ENCODE measurements at places on chromosomes 3 and 15.

DNA sequence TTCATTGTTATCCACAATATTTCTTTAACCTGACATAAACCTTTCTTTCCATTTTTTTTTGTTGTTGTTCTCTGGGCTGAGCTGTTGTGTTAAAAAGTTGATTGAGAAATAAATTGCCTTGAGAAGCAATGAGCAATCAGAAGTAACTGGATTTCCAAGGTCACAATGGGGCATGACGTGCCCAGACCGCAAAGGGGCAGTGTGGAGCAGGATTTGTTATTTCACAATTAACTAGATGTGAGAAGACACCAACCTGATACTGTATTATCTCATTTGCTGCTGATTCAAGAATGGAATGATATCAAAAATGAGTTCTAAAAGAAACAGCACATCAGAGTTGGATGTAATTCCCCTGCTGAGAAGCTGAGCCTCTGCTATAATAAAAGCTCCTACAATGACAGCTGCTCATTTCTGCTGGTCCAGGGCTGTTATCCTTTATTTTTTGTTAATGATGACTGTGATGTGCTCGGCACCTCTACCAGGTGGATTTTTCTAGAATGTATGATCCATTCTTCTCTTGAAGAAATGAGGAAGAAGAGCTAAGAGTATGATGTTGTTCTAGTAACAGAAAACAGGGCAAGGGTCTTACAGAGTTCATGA lies 28.1 kb downstream of the CPNE4 start:
- DNase-seq: no peak

- no peak for DNase-seq
These were observed 597 bp upstream of the GBE1 start for GRCh38 chr3:81761904-81762580.

DNA sequence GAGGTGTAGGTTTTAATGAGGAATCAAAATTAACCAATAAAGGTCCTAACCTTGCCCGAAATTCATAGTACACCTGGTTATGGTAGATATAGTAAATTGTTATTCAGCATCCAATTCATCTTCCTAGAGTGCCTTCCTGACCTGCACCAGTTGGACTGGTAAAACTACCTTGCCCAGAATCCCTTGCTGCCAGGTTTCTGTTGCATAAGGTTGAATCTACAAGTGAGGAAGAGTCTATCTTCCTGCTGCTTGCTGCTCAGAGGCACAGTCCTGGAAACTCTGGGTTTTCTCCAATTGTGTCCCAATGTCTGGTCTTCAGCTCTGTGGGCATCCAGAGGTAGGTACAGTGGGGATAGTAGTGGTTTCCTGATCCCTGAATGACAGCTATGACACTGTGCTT lies 17.3 kb downstream of the CCDC54 start:
- no peak for DNase-seq

DNA sequence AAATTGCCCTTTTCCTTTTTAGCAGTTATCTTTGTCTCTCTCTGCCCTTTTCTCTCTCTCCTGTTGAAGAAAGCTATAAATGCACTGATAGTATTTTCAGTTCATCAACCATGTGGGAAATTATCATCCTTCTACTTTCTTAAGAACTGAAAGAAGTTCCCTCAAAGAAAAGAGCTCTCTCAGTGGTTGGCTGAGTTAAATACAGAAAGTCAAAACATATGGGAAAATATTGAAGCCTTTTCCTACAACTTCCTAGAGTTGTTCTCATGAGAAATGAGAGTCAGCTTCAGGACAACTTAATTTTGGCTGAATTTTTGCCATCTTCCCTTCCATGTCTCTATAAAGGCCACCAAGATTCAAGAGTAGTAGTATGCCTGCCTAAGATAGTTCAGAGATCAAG lies 96.7 kb downstream of the NFKBIZ start:
- no peak for DNase-seq

GRCh38 chr3:43748645-43749044 lies 57.9 kb downstream of the ABHD5 start:
- no peak for DNase-seq

Data from SIG-M5 (cell line).